ENCODE measurements at places on chromosomes 12 and 14.

DNA sequence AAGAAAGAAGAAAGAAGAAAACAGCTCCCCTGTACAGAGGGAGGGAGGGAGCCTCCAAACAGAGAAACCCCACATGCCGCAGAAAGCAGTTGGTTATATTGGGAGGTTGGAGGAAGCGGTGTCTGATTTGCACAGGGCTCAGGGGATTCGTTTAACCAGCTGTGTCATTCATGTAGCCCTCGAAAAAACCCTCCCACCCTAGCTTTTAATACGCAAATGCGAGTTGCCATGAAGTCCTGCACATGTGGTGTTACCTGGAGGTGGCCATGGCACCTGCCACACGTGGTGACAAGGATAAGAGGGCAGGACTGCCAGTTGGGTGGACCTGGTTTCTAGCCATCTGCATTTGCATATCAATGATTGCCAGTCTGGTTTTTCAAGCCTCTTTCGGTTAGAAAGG, 40.9 kb downstream of the TMEM30B start:
- DNase-seq = no peak

GRCh38 chr14:99731547-99732435, 47.7 kb downstream of the CYP46A1 start:
- no peak for DNase-seq

GRCh38 chr12:9667403-9668160, 1.9 kb upstream of the CLEC2D start:
- no peak for DNase-seq

DNA sequence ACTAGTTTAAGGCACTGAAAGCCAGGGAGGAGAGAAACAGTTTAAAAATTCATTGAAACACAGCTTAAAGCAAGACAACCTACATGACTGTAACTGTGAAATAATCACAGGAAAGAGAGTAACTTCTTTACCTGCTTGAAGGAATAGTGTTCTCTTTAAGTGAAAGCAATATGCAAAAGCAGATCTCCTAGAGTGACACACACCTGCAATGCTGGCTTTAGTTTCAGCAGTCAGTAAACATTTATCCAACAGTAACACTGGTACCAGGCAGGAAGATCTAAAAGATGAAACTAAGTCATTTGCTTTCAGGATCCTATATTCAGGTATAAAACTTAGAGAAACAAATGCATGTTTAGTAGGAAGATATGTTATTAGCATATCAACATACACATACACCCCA, 85.3 kb upstream of the PPM1H start:
- DNase-seq = no peak

GRCh38 chr12:78018171-78018910, 187.6 kb downstream of the NAV3 start:
- no peak for DNase-seq

GRCh38 chr12:122184517-122184916, 1.6 kb downstream of the LRRC43 start:
- no peak for DNase-seq

- DNase-seq = no peak
Observed at GRCh38 chr12:39627914-39628313, 8.3 kb upstream of the ABCD2 start.

DNA sequence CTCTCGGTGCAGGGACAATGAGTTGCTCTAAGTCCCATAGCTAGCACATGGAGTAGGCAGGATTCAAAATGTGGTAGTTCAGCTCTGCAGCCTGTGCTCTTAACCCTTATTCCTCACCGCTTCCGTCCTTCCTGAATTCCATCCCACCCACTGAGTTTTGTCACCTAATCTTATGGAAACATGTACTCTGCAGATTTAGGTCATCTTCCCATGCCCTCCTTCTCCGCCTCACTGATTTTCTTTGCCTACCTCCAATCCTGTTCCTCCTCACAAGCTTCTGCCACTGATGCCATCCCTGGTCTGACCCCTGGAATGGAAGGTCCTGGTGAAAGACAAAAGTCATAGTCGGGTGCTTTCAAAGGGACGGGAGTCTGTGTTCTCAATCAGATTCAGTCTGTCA, 46.5 kb upstream of the ABCC9 start:
- no peak for DNase-seq

DNA sequence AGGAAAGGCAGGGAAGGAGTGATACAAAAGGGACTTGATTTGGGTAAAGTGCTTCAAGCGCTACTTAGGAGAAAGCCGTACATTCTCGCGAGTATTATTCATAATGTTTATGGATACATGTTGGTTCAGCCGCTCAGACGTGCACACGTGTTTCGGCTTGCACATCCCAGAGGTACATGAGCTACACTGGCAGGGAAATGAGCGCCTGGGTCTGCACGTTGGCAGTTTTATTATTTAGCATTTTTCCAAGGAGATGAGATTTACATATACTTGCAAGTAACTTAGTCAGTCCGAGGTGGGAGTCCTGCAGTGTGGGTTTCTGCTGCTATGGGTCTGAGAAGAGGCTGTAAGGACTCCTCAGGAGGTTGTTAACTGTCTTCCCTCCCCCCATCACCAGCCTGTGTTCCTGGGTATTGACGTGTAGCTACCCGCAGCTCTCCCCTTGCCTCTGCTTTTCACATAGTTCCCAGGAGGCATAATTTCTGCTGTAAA, 1.5 kb downstream of the PRKCH start:
- no peak for DNase-seq

GRCh38 chr12:3417937-3418462, 73.0 kb upstream of the PRMT8 start:
- no peak for DNase-seq

- no peak for DNase-seq
Observed at GRCh38 chr12:7868391-7868790, 4.3 kb downstream of the SLC2A14 start.
